COLO829 (cell line): ENCODE measurements at places on chromosomes 7 and 10.

- DNase-seq: no peak
Measured at GRCh38 chr10:35335133-35336083, 901 bp upstream of the CCNY start.

- no peak for DNase-seq
Measured at GRCh38 chr10:91690412-91690811, 57.5 kb upstream of the PPP1R3C start.

GRCh38 chr10:12957081-12957480 lies 44.4 kb downstream of the CCDC3 start:
- no peak for DNase-seq

GRCh38 chr10:34189830-34190229 lies 625.3 kb downstream of the PARD3 start:
- no peak for DNase-seq

- DNase-seq: no peak
Measured at GRCh38 chr7:74572301-74572979, 85.1 kb upstream of the GTF2I start.

- DNase-seq: no peak
Measured at GRCh38 chr7:4742852-4743251, 32.6 kb upstream of the AP5Z1 start.

- DNase-seq: no peak
Measured at GRCh38 chr7:102232611-102233286, 53.9 kb upstream of the SH2B2 start.
